Activated gamma-delta T cell treated with Interleukin-2 at 50 U/mL for 16 hours (primary cell): ENCODE measurements at places on chromosomes 16 and 17.

GRCh38 chr16:8686879-8687278 lies 12.5 kb downstream of the ABAT start:
- DNase-seq = no peak

DNA sequence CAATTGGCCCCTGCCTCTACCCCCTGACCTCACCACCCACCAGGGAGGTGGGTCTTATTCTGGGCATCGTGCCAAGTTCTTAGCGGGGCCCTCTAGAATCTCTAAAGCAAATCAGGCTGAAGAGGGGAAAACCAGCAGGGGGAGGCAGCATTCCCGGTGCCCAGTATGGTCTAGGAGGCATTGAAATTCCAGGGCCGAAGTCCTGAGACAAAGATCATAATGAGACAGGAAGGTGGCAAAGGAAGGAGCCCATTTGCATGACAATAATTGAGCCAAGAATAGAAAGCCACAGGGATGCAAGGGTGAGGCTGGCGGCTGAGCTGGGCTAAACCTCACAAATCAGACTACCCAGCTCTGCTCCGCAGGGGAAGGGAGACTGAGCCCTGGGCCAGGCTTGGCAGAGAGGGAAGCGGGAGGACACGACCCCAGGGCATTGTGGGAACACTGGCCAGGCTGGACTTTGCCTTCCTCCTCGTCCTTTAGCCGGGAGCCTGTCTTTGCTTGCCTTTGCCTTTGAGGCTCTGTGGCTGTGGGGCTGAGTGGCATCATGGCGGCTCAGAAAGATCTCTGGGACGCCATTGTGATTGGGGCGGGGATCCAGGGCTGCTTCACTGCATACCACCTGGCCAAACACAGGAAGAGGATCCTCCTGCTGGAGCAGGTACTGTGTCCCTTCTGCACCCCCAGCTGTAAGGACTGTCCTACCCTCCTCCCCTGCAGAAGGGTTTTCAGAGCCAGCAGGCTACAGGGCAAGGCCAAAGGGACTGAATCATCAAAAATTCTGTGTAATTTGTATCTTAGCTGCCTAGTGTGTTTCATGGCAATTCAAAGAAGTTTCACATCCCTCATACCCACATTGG lies at the start of gene PIPOX:
TSS of gene PIPOX (plus strand) at position 463 of the 860 bp plus-strand sequence. CDS start at position 548, 85 bp downstream.
- DNase-seq = no peak

DNA sequence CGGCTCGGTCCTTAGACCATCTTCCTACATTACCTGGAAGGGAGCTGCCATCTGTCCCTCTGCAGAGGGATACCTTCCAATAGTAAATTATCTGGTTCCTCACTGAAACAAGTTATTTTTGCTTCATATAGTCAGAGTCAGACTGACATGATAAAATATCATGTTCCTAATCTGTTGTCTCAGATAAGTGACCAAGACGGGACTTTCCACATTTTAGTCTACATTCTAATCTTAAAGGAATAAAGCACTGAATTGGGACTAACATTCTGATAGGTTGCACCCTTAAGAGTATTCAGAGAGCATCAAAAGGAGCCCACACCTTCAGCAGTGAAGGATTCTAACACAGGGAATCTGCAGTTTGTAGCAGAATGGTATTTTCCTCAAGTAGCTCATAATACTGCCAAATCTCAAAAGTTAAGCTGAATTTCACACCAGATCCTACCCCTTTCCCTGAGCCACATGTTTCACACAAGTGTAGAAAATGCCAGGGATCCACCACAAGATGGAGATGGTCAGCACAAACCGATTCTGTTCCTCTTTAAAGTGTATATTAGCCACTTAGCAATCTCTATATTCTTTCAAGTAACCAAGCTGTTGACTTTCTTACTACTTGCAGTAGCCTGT lies 13.4 kb downstream of the GINS2 start:
- no peak for DNase-seq

DNA sequence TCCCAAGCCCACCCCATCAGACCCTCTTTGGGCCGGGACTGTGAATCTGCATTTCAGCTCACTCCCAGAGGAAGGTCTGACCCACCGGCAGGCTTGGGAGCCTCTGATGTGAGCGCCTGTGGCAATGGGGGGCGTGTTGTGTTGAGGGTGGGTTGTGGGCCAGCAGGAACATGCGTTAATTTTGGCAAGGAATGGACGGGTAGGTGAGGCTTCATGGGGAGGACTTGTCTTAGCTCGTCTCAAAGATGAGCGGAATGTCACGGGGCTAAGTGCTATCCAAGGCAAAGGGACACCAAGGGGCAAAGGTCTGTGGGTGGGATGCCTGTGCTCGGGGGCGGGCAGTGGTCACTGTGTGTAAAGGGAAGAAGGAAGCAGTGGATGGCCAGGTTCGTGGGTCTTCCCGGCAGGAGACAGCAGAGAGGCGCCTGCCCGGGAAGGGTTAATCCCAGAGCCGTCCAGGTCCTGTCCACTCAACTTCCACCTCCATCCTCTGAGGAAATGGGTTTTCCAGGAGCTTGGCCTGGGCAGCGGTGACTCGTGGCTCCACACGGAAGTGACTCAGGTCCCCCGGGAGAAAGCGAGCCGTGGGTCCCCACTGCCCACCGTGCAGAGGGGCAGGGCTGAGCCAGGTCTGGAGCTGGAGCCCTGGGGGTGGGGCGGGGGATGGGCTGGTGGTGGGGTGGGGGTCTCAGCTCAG lies 17.4 kb downstream of the ADGRG1 start:
- DNase-seq = no peak

DNA sequence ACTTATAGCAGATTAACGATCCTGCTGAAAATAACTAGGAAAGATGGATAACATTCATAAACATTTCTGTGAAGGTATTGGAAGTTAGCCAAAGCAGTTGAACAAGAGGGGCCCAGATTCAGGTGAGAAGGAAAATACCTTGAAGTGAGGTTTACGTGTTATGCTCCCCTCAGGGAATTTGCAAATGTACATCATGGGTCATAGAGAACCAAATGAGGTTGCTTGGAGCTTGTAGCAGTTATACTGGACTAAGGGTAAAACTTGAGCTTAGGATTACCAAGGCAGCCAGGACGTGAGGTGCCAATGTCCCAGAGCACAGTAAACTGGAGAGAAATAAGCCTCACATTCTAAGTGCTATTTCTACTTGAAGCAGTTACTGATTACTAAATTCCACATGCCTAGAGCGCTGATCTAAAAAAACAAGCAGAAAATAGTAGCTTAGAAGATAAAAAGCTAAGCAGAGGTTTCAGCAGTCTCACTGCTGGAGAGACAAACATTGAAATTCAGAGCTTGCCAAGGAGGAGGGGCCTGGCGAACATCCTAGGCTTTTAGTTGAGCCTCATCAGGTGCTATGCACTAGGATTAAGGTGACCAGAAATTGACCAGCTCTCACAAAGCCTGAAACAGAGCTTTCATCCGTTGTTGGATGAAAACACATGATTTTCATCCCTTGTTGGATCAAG lies 136.7 kb upstream of the FAM20A start:
- no peak for DNase-seq

GRCh38 chr17:80832266-80832676 lies 159.4 kb upstream of the CHMP6 start:
- no peak for DNase-seq

- DNase-seq = no peak
Measured at GRCh38 chr17:65290056-65290455, 152.9 kb downstream of the RGS9 start.

GRCh38 chr17:65393514-65393913 lies 167.9 kb downstream of the AXIN2 start:
- no peak for DNase-seq

DNA sequence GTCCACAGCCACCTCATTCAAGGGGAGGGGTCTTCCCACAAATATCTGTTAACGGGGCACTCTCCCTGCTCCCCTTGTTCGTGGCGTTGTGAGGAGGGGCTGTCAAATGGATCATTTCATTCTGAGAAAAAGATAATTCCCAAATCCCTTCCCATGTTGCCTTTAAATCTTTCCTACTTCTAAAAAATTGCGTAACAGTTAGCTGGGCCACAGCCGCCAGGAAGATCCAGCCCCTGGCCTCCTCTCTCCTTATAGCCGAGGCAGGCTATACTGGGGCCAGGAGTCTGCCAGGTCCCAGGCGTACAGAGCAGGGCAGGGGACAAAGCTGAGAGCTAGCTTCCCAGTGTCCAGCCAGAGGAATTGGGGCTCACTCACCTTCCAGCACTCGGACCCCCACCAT lies 430 bp downstream of the C16orf89 start:
- no peak for DNase-seq

GRCh38 chr17:15377200-15377599 lies 35.8 kb upstream of the TEKT3 start:
- no peak for DNase-seq

DNA sequence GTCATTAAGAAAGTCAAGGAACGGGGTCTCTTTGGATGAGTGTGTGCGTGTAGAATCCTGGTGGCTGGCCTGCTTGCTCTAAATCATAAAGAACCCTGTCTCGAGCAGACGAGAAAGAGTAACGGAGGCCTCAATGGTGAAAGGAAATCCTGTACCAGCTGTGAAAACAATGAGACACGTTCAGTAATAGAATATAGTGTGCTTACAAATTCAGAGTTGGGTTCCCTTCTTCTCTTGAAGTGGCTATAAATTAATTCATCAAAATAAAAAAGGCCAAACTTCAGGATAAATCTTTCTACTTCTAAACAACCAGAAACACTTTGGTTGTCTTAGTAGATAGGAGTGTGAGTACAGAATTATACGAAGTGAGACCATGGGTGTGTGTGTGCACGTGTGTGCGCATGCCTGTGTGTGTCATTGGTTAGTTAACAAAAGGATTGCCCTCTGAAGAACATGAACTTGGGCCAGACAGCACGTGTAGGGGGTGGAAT lies 48.5 kb downstream of the WWOX start:
- no peak for DNase-seq

DNA sequence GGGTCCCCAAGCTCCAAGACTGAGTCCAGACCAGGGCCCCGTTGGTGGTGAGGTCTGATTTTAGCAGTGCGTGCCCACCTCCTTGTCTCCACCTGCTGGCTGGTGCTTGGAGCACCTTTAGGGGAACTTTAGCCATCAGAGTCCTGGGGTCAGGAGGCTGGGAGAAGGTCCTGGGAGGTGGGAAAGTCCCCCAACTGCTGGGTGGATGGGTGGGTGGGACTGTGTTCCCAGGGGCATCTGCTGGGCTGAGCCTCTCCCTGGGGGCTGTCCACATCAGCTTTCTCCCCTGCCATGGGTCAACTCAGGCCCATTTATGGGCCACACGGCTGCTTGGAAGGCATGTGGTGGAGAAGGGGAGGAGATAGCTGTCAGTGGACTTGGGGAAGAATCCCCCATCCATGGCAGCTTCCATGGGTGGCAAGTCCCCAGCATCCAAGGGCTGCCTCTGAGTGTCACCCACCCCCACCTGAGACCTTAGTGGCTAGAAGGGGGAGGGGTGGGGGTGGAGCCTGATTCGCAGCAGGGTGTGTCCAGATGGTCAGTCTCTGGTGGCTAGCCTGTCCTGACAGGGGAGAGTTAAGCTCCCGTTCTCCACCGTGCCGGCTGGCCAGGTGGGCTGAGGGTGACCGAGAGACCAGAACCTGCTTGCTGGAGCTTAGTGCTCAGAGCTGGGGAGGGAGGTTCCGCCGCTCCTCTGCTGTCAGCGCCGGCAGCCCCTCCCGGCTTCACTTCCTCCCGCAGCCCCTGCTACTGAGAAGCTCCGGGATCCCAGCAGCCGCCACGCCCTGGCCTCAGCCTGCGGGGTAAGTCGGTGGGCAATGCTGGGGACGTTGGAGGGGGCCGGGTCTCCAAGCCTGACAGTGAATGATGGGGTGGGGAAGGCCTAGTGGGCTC lies at the start of gene TRPV2:
TSS of gene TRPV2 (plus strand) at position 541 of the 894 bp plus-strand sequence. CDS start 2,098 bp downstream, outside the sequence.
- DNase-seq = peak; percentile 57

DNA sequence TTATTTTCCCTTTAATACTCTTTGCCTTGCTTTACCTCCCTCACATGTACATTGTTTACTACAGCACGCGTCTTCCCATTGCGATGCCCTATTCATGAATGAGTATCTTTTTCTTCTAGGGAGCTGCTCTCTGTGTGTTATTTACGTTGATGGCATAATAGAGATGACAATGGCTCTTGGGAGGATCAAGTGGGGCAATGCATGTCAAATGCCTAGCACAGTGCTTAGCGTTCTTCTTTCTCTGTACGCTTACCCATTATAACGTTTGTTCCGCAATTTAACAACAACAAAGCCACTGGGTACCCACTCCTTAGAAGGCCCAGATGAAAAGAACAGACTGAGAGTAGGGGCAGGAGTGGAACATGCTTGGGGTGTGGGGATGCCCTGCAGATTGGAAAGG lies 271.6 kb upstream of the TNRC6C start:
- DNase-seq = no peak

- DNase-seq = peak; percentile 67
Measured at GRCh38 chr17:7404737-7405349, 946 bp upstream of the TMEM256 start.

DNA sequence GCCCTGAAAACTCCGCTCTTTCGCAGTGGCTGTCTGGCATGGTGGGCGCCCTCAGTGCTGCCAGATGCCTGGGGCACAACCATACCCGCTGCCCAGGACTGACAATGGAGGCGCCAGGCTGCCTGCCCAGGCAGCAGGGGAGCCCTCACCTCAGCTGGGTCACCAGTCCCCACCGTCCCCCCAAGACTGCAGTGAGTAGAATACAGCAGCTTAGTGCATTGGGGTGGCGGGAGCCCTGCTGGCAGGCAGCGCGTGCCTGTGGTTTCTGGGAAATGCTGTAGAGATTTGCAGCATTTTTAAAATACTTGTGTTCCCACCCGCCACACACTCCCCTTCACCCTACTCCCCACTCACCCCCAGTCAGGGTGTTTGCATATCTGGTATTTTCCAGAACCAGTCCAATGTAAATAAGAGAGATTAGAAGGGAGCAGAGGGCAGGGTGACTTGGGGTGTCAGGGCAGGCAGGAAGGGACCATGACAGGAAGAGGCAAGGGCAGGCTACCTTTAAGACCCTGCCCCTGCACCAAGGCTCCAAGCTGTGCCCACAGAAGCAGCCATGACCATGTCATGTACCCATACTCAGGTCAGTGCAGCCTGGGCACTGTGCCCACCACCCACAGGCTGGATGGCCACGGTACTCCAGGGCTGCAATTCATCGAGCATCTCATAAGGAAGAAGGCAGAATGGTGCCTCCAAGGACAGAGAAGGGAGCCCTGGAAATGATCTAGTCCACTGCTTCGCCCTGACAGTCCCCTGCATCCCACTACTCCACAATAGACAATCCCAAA lies 21.5 kb downstream of the MYO18A start:
- no peak for DNase-seq

DNA sequence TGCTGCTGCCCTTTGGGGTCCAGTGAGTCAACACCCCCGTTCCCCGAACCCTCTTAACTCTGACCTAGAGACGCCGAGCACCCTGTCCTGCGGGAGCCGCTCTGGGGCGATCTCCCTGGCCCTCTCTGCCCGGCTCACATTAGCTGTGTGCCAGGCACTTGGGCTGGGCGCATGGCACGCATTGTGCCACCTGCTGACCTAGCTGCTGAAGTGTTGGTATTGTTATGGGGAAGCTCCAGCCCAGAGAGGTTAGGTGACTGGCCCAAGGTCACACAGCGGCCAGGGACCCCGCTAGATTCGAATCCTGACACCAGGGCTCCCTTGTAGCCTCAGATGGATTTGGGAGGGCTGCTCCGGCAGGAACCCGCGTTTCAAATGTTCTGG lies 1.1 kb downstream of the HSD17B1 start:
- DNase-seq = no peak
